NCI-H1436 (cell line): ENCODE measurements at places on chromosomes 4 and X.

GRCh38 chrX:13786048-13786447 is 30.8 kb downstream of the GPM6B start:
- DNase-seq = no peak

- DNase-seq = no peak
These were observed 25.0 kb downstream of the EIF4E start for GRCh38 chr4:98903963-98904362.

DNA sequence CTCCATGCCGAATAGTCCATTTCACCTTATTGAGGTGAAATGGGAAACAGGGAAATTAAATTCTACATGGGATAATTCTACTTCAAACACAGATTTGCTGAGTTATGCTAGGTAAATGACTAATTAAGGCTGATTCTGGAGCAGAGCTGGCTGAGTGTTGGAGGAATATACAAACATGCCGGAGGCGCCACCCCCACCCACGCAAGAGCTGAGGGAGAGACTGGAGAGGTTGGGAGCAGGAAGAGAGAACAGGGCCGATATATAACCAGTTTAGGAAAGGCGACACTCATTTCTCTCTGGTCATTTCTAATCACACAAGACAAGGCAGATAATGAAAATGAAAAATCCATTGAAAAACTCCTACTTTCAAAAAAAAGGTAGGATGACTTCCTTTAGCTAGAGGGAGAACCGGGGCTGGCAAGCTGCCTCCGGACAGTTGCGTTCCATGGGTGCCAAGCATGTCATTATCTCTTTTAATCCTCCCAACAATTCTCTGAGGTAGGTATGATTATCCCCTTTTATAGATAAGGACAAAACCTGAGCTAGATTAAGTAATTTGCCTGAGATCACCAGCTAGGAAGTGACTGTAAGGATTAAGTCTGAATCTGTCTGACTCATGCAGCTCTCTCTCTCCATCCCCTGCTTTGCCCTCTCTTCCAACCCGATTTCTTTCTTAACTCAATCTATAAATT is 27.6 kb upstream of the CFAP299 start:
- no peak for DNase-seq

GRCh38 chr4:61741327-61742096 is 541.4 kb downstream of the ADGRL3 start:
- DNase-seq = no peak

- DNase-seq = no peak
These were observed 166.5 kb downstream of the FBXW7 start for GRCh38 chr4:152369203-152369901.

GRCh38 chr4:71974681-71975080 is 57.1 kb upstream of the NPFFR2 start:
- DNase-seq = no peak

- DNase-seq = no peak
These were observed 52.8 kb upstream of the PSAPL1 start for GRCh38 chr4:7487502-7487901.

GRCh38 chrX:153845195-153845594 is 14.9 kb upstream of the PDZD4 start:
- DNase-seq = no peak
